ENCODE measurements at places on chromosomes 6 and 20. TPM values are rescaled to one million over a fixed set of nuclear protein-coding genes. Genes with fewer than 3 reads are reported as not detected.

Gene SRSF3
- total RNA-seq = 477 TPM

Gene ULBP1
- 3.5 TPM for total RNA-seq

Gene TCP11
- not detected for total RNA-seq

Gene TINAG
- not detected for total RNA-seq

Gene ECI2
- total RNA-seq = 101 TPM

Gene MAFB
- 0.04 TPM for total RNA-seq

Gene AKAP12
- 0.72 TPM for total RNA-seq

Gene PDE10A
- 0.13 TPM for total RNA-seq

Gene RBM38
- 83.4 TPM for total RNA-seq

Gene RIMS4
- total RNA-seq = not detected

GRCh38 chr6:56664029-56664428 lies 21.3 kb upstream of the DST start:
- H3K4me1 ChIP-seq = no peaks in the 10 kb centered on the region
- H3K27me3 ChIP-seq = no peaks in the 10 kb centered on the region
- no peak for DNase-seq

GRCh38 chr20:19456595-19457395 lies 244.4 kb downstream of the SLC24A3 start:
- no peak overlapping the region for H3K4me3 ChIP-seq
- DNase-seq = no peak
- H3K27ac ChIP-seq = no peak overlapping the region
- H3K27me3 ChIP-seq = no peaks in the 10 kb centered on the region
- no peaks in the 10 kb centered on the region for H3K36me3 ChIP-seq
- no peaks in the 10 kb centered on the region for H3K4me1 ChIP-seq

DNA sequence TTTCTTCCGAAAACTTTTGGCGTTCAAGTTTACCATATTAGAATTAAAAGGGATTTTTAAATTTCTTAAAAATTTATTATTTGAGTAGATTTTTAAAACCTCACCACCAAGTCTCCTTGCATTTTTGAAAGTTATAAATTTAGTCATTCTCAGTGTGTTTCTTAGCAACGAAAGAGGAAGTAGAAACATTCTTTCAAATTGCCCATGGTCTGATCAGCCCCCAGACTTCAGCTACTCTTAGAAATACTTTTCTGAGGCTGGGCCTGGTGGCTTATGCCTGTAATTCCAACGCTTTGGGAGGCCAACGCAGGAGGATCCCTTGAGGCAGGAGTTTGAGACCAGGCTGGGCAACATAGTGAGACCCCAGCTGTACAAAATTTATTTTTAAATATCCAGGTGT lies 15.1 kb upstream of the RTF2 start:
- no peak overlapping the region for H3K27ac ChIP-seq
- H3K4me1 ChIP-seq = peaks cover 3% of the 10 kb centered on the region
- no peak overlapping the region for H3K4me3 ChIP-seq
- H3K36me3 ChIP-seq = peaks cover 70% of the 10 kb centered on the region

DNA sequence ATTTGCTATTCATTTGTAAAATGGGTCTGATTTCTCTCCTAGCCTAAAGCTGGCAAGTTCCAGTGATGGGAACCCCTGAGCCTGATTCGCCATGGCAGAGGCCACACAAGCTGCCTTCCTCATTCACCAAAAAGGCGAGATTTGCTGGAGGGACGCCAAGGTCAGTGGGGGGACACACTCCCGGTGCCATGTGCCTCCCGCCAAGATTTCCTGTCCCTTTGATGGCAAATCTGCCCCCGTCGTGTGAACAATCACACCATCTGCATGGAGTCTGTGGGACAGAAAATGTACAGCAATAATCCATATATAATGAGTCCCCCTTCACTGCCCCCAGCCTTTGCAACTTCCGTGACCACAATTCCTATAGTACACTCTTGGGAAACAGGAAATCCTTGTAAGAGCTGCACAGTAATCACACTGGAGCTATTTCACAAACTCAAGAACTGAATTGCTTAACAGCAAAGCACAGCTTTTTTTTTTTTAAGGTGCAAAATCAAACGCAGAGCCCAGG lies 15.7 kb upstream of the IGF2R start:
- H3K27ac ChIP-seq = no peak overlapping the region
- DNase-seq = no peak
- peaks cover 35% of the 10 kb centered on the region for H3K27me3 ChIP-seq
- no peak overlapping the region for H3K4me3 ChIP-seq
- H3K36me3 ChIP-seq = no peaks in the 10 kb centered on the region

GRCh38 chr20:12715991-12716680 lies 292.6 kb upstream of the SPTLC3 start:
- H3K4me3 ChIP-seq = no peak overlapping the region
- H3K27me3 ChIP-seq = no peaks in the 10 kb centered on the region
- no peak overlapping the region for H3K27ac ChIP-seq
- no peaks in the 10 kb centered on the region for H3K4me1 ChIP-seq
- no peaks in the 10 kb centered on the region for H3K36me3 ChIP-seq

DNA sequence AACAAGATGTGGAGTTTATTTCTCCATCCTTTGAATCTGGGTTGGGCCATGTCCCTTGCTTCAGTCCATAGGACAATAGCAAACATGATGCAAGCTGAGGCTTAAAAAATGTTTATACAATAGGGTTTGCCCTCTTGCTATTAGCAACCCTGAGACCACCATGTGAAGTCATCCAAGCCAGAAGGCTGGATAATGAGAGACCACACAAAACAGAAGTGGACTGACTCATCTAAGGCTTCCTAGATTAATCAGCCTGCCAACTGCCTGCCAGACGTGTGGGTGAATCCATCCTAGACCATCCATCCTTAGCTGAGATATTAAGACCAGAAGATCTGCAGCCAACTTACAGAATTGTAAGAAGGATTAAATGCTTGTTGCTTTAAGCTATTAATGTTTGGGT lies 38.1 kb upstream of the ISM1 start:
- no peaks in the 10 kb centered on the region for H3K27me3 ChIP-seq
- no peak for DNase-seq
- H3K4me3 ChIP-seq = no peak overlapping the region

GRCh38 chr6:125142618-125143017 lies 11.0 kb upstream of the TPD52L1 start:
- no peak for DNase-seq
- no peaks in the 10 kb centered on the region for H3K36me3 ChIP-seq
- H3K4me3 ChIP-seq = no peak overlapping the region
- no peak overlapping the region for H3K27ac ChIP-seq
- no peaks in the 10 kb centered on the region for H3K4me1 ChIP-seq

DNA sequence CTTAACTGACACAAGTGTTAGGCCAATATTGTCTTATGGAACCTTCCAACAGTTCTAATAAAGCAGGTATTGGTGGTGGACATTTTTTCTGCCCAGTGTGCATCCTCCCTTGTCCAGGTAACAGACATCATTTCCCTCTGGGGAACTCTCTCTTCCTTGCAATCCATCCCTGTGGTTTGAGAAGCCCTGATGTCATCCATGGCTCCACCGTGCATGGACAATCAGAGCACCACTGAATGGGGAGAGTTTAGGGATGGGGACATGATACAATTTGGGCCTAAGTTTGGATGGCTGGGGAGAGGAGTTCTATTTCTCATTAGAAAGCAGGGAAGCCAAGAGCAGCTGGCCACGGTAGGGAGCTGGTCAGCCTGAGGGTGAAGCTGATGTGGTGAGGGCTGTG lies 60.2 kb upstream of the ZFP64 start:
- no peak for DNase-seq
- H3K4me1 ChIP-seq = no peaks in the 10 kb centered on the region
- H3K36me3 ChIP-seq = no peaks in the 10 kb centered on the region
- H3K27me3 ChIP-seq = no peaks in the 10 kb centered on the region
- no peak overlapping the region for H3K27ac ChIP-seq

DNA sequence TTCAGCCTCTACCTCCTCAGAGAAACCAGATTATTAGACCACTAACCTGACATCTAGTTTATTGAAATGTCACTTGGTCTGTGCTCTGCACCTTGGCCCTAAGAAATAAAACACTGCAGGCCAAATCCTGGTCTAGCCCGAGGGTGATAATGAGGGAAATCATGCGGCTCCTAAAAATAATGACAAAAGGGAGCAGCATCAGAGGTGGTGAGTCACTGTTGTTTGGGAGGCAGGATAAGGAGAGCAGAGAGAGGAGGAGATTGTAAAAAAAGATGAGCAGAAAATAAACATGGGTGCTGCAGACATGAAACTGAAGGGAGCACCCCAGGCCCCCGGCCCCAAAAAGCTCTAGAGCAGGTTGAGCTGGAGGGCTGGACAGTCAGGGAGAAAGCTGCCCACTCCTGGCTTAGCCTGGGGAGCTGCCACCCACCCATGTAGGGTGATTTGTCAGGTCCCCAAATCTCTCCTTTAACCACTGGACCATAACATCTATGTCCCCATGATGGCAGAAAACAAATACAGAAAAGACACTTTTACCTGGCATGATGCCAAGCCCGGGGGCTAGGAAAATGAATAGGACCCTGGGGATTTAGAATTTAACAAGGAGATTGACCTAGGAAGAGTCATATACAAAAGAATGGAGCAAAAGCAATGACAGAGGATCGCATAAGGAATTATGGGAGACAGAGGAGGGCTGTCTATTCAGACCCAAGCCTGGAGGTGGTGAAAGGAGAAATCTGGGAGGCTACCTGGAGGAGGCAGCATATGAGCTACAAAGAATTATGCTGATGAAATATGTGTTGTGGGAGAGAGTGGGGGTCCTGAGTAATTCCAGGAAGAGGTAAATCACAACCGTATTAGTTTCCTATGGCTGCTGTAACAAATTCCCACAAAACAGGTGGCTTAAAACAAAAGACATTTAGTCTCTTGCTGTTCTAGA lies 103.7 kb downstream of the SNAP25 start:
- H3K27me3 ChIP-seq = no peaks in the 10 kb centered on the region
- DNase-seq = no peak
- H3K4me1 ChIP-seq = no peaks in the 10 kb centered on the region
- H3K27ac ChIP-seq = no peak overlapping the region

- H3K4me3 ChIP-seq = no peak overlapping the region
- no peak overlapping the region for H3K27ac ChIP-seq
- no peaks in the 10 kb centered on the region for H3K4me1 ChIP-seq
- no peak for DNase-seq
- no peaks in the 10 kb centered on the region for H3K27me3 ChIP-seq
Observed at GRCh38 chr6:23587582-23587981, 538.4 kb upstream of the NRSN1 start.

DNA sequence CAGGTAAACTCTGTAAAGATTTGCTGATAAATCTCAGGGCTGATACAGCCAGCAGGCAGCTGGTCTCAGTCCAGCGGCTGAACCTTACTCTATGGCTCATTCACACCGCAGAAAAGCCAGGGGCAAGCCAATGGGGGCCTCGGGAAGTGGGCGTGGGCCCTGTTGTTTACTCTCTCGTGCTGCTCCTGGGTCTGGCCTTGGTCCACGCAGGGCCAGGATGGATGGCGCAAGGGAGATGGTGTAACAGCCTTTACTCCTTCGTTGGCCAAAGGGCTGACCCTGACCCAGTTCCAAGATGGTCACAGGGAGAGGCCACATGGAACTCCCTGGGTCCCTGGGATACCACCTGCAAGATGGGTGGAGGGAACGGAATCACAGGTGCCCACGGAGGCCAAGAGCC lies 16.2 kb downstream of the KCNK17 start:
- no peak overlapping the region for H3K27ac ChIP-seq
- no peaks in the 10 kb centered on the region for H3K36me3 ChIP-seq
- no peaks in the 10 kb centered on the region for H3K4me1 ChIP-seq
- no peak overlapping the region for H3K4me3 ChIP-seq

DNA sequence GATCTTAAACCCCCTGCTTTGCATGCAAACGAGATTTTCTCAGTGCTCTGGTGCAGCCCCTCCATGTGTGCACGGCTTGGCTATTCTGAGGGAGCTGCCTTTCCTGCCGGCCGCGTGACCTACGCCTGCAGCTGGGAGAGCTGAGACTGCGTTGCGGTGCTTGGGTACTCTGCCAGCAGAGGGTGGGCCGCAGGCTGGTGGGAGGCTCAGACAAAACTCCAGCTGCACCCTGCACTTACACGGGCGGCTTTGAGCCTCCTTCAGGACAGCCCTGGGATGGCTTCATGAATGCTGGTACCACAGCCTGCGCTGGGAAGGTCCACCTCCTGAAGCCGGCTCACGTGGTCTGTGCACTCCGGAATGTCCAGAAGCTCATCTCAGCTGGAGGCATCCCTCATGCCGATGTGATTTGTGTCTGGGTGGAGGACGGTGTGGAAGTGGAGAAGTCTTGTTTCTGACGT lies 223.7 kb downstream of the DLL1 start:
- no peak overlapping the region for H3K27ac ChIP-seq
- H3K36me3 ChIP-seq = no peaks in the 10 kb centered on the region
- H3K27me3 ChIP-seq = peaks cover 32% of the 10 kb centered on the region

- no peaks in the 10 kb centered on the region for H3K4me1 ChIP-seq
- H3K27ac ChIP-seq = no peak overlapping the region
- no peaks in the 10 kb centered on the region for H3K36me3 ChIP-seq
- peaks cover 13% of the 10 kb centered on the region for H3K27me3 ChIP-seq
- no peak for DNase-seq
Observed at GRCh38 chr6:16756660-16757255, 4.5 kb downstream of the ATXN1 start.

DNA sequence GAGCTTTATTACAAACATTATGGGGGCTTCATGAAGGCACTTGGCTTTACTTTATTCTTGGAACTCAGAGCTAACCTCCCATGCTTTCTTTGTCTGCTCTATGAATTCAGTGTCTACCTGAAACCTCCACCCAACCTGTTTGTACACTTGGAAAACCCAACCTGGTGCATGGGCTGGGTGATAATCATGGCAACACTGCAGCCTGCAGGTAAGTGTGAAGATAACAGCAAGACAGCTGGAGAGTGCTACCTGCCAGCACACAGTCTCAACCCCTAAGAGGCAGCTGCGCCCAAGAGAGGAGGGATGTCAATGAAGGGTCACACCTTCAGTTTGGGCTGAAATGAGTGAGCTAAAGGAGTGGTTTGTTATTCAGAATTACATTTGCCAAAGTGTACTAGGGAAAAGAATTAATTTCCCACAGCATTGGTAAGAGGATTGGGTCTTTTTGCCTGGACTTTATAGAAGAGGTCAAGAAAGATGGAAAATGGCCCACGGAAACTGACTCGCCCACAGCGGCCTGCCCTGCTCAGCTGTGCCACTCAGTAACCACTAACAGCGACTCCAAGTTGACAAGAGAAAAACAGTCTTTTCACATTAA lies 24.4 kb downstream of the FOXQ1 start:
- H3K27ac ChIP-seq = no peak overlapping the region
- H3K4me3 ChIP-seq = no peak overlapping the region
- H3K27me3 ChIP-seq = peaks cover 5% of the 10 kb centered on the region
- H3K36me3 ChIP-seq = no peaks in the 10 kb centered on the region

DNA sequence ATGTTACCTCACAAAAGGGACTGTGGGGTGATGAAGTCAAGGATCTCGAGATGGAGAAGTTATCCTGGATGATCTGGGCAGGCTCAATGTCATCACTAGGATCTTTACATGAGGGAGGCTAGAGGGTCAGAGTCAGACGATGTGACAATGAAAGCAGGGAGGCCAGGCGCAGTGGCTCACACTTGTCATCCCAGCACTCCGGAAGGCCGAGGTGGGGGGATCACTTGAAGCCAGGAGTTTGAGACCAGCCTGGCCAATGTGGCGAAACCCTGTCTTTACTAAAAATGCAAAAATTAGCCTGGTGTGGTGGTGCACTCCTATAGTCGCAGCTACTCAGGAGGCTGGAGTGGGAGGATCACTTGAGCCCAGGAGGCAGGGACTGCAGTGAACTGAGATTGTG lies 68.8 kb downstream of the TTLL2 start:
- H3K27me3 ChIP-seq = peaks cover 32% of the 10 kb centered on the region
- H3K4me3 ChIP-seq = no peak overlapping the region
- no peaks in the 10 kb centered on the region for H3K4me1 ChIP-seq

All from K562 (cell line).